Posterior vena cava (tissue), 2 donors: ENCODE measurements at places on chromosomes 1 and 21.

DNA sequence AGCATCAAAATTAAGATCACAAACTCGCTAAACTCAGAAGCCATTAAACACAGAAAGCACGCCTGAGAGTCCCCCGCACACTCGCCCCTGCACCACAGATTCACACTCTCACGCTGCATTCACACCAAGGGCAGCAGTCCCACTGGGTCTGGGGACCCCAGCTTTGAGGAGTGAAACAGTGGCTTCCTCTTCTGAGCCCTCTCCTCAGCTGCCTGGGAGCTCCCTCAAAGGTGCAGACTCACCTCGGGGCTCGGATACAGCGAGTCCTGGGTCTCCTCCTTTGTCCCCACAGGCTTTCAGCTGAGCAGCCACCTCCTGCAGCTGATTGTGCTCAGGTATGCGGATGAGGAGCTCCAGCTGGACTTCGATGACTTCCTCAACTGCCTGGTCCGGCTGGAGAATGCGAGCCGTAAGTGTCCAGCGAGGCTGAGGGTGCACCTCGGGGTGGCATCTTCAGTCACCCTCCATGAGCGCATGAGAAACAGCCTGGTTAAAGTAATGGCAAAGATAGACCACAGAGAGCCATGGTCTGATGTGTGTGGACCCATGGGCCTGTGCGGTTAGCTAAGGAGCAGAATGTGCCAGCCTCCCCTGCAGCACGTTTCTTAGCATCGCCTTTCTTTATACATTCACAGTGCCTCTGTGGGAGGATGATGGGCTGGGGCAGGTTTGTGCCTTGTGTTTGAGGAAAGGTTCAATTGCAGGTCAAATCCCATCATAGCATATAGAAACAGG lies 47.9 kb downstream of the CAPN9 start:
- DNase-seq, result no peak

GRCh38 chr1:47326271-47326670 lies 7.3 kb upstream of the CMPK1 start:
- no peak for DNase-seq

GRCh38 chr1:108742253-108742652 lies 4.2 kb upstream of the STXBP3 start:
- no peak for DNase-seq

GRCh38 chr21:42991992-42992740 lies 17.8 kb downstream of the PKNOX1 start:
- peak; percentile 79 for DNase-seq

GRCh38 chr1:192506741-192507155 lies 68.8 kb upstream of the RGS1 start:
- no peak for DNase-seq

GRCh38 chr1:59815892-59816291 lies 1.1 kb downstream of the HOOK1 start:
- DNase-seq, result no peak

- DNase-seq, result no peak
Measured at GRCh38 chr21:28496517-28496916, 496.2 kb downstream of the LTN1 start.

DNA sequence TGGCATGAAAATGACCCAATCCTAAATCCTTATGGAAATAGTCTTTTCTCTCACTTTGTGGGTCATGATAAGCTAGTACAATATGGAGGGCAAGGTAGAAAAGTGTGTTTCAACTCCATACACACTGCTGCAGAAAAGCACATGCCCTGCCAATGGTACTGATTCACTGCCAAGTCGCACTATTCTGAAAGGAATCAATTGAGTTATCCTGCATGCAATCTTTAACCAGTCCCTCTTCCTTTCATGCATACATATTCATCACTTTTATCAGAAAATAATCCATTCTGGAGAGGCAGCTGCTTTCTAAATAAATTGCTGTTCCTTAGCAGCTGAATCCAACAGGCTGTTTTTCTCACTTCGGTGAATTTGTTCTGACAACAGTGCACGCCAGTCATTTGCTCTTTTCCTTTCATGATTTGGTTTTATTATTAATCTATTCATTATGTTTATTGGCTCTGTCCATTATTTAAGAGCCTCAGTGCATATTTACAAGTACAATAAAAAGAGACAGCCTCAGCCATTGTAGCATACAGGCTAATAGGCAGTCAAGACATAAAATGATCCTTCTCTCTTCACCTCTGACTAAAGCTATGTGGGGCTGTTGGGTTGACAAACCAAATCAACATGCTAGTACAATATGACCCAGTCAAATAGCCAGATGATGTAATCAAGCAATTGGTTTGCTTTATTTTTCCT lies 108.8 kb downstream of the CHD1L start:
- DNase-seq, result no peak

DNA sequence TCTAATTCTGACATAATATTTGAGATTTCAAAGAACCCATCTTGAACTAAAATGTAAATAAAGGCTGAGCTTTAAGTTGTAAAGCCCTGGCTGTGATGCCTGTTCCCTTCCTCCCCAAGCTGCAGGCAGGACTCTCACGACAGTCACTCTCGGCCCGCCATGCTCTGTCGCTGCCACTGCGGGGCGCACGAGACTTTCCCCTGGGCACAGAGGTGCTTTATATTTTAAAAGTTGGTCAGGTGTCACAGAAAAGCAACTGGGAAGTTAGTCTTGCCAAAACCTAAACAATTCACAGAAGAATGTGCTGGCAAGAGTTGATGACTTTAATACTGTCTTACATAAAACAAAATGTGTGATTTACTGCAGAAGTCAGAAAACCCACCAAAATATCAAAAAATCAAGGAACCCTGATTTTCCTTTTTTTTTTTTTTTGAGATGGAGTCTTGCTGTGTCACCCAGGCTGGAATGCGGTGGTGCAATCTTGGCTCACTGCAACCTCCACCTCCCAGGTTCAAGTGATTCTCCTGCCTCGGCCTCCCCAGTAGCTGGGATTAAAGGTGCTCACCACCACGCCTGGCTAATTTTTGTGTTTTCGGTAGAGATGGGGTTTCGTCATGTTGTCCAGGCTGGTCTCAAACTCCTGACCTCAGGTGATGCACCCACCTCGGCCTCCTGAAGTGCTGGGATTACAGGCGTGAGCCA lies 10.7 kb downstream of the LRRC47 start:
- no peak for DNase-seq

DNA sequence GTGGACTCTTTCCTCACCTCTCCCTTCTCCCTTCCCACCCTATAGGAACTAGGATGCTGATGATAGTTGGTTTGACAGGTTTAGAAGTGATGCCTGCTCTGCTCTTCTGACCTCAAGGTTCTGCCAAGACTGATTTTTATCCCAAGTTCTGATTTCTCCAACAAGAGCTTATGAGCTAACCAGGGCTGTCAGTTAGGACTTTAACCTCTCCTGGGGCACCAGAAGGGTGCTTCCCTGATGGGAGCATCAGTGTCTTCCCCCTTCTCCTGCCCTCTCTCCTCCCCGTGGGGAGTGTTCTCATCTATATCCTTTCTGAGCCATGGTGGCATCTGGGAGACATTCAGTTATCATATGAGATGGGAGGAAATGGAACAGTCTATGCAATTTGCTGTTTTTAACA lies 44.0 kb downstream of the ATP2B4 start:
- no peak for DNase-seq

GRCh38 chr1:65393347-65393746 lies 27.1 kb upstream of the LEPR start:
- no peak for DNase-seq

GRCh38 chr1:27638047-27638734 lies 3.2 kb upstream of the FGR start:
- no peak for DNase-seq

- no peak for DNase-seq
Measured at GRCh38 chr1:96971849-96972602, 250.4 kb downstream of the PTBP2 start.

DNA sequence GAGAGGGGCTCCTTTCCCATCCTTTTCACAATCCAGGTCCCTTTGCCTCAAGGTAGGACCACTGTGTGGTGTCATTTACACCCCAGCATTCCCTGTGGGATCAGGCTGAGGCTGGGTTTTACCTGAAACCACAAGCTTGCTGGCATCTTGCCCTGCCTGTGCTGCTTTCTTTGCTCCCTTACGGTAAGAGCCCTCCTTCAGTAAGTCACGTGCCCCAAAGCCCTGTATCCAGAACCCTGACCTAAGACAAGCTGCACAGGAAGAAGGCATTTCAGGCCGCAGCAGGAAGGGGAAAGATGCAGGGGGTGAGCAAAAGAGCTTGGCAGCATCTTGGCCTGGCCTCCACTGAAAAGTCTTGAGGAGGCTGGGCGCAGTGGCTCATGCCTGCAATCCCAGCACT lies 58.4 kb downstream of the KLHDC7A start:
- DNase-seq, result no peak

- no peak for DNase-seq
Measured at GRCh38 chr1:45442272-45442671, 48.7 kb downstream of the TESK2 start.

- DNase-seq, result peak; percentile 73
Measured at GRCh38 chr1:208025031-208025430, 114.1 kb upstream of the CD34 start.

GRCh38 chr1:18962121-18962721 lies 5.7 kb upstream of the IFFO2 start:
- peak; percentile 85 for DNase-seq

DNA sequence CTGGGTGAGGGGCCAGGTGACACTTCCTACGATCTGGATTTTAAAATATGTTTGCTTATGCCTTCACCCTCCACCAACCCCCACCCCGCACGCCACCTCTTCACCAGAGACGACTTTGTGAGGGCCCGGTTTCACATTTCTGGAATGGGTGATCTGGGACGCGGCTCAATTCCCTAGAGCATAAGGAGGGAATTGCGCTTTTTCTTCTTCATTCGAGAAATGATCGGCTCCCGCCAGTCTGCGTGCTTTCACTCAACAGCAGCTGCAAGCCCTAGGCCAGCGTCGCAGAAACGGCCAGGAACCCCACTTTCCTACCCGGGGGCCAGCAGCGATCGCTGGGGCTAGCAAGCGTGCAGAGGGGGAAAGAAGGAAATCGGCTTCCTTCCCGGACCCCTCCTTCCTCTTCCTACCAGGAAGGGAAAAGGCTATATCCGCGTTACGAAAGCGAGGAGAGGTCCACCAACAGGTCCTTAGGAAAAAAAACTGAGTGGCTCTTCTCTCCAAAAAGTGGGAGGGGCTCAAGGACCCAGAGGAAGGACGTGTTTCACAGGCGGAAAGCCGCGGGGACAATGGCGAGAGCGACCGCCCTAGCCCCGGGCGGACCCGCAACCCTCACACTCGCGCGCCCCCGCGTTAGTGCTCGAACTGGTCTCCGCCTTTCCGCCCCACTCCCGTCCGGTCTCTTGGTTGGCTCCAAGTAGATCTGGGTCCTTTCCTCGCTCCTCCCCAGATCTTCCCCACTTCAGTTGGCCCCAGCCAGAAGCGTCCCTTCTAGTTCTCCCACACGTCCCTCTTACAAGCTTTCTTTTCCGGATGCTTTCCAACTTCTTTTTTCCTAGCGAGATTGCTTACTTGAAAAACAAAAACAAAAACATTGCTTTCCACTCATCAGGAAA lies 1.1 kb upstream of the ADAMTS1 start:
- peak; percentile 95 for DNase-seq

- DNase-seq, result no peak
Measured at GRCh38 chr1:22442212-22442894, 9.3 kb upstream of the ZBTB40 start.

DNA sequence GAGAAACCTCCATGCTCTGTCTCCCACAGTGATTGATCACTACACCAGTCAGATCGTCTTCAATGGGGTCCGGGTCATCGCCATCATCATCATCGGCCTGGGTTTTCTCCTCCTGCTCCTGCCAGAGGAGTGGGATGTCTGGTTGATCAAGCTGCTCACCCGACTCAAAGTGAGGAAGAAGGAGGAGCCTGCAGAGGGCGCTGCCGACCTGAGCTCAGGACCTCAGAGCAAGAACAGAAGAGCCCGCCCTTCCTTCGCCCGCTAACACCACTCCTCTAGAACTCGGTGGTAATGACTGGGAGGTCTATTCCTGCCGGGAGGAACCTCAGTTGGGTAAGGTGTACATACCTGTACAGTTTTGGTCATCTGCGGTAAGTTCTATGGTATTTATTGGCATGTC lies 50.3 kb upstream of the COA6 start:
- peak; percentile 81 for DNase-seq

- no peak for DNase-seq
Measured at GRCh38 chr21:36976882-36977651, 10.6 kb upstream of the HLCS start.

DNA sequence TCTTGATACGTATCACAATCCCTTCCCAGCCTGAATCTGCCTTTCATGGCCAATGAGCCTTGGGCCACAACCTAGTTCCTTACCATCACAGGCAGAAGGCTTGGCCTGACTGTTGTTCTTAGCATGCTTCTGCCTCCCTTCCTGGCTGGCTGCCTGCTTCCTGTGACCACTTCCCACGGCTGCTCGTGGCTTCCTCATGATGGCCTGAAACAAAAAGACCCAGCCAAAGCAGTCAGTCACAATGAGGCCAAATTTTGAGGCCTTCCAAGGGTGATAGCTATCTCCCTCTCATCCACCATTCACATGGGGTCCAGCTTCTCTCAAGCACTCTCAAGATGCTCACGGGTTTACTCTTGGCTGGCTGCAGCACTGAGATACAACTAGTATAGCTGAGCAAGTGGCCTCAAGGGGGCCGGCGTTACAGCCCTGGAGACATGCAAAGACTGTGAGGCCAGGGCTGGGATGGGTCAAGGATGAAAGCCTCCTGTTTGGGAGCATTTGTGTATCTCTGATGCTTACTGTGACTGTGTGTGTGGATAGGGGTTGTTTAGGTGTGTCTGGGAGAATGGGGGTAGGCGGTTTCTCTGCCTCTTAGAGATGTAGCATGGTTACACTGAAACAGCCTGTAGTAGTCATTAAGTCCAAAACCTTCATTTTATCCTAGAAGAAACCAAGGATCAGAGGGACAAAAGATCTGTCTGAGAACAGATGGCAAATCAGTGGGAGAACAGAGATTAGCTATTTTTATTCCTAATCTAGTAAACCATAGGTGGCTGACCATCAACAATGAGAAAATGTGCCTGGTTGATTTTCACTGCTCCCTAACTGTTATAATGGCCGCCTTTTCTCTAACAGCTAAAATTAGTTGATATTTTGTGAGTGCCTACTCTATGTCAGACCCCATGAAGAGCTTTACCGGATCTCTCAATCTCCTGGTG lies 5.4 kb upstream of the TOE1 start:
- DNase-seq, result peak; percentile 87

GRCh38 chr1:210291081-210291764 lies 37.5 kb upstream of the HHAT start:
- DNase-seq, result no peak

DNA sequence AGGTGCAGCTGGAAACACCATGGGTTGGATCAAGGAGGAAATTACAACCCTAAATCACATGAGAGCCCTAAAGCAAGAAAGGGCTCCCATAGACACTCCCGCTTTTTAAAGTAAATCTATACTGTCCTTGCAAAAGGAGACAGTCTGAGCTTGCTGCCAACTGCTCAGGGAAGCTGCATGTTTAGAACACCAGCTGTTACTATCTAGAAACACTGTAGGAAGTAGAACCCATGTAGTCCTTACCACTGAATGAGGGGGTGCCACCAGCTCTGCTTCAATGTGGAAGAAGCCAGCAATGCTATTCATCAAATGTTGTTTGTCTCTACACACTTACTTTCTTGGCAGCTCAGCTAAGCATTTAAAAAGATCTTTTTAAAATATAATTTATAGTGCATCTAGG lies 79.8 kb downstream of the PIGK start:
- no peak for DNase-seq
